A172 (cell line): ENCODE measurements at places on chromosomes 2 and 18. TPM values are rescaled to one million over a fixed set of nuclear protein-coding genes. Genes with fewer than 3 reads are reported as not detected.

The SERPINB11 gene
- total RNA-seq = not detected in 2 replicates

The BOK gene
- total RNA-seq = 0.07 and 0.60 TPM in 2 replicates

The CMPK2 gene
- total RNA-seq = 11.4 and 12.7 TPM in 2 replicates

- peak; percentile 35 for DNase-seq
Observed at GRCh38 chr2:37472959-37473358, 128.5 kb downstream of the QPCT start.

DNA sequence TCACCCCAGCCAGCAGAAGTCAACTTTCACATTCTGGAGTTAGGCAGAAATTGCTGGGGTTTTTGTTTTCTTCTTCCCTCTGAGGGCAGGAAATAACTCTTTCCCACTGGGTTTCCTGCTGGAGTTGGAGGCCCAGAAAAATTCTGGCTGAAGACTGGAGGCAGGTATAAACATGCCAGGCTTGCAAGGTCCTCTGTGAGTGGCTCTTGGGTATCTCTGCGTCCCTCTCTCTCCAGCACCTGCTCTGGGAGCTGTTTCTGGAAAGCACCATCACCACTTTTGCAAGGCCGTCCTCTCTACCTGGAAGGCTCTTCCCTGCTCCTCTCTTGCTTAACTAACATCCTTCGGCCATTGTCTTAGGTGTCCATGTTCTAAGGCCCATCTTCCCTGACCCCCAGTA, 91.0 kb downstream of the MCFD2 start:
- DNase-seq = no peak

GRCh38 chr2:9975805-9976447, 24.4 kb downstream of the GRHL1 start:
- DNase-seq = peak; percentile 97

- DNase-seq = no peak
Observed at GRCh38 chr2:144163592-144163991, 356.3 kb downstream of the ZEB2 start.

DNA sequence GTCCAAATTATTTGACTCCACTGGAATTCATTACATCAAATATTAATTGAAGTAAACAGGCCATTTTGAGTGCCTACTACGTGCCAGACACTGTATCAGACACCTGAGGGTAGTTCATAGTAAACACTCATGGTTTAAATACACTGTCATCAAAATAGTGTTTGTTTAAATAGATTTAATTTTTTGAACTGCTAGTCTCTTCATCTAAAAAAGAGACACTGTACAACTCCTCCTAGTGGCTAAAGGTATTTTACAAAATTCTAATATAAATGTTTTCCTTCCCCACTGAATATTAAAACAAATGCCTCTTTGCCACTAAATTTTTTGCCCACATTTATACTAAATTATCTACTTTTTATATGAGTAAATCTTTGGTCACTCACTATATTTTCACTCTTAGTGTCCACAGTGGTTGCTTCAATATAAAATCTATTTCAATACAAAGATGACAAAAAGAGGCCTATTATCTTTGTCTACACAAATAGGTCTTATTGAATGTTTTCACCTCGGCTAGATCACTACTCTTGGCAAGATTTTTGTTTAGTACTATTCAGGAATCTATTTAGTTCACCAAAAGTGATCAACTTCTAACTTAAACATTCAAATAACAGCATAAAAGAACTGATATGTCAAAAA, 122.1 kb downstream of the TMEM247 start:
- no peak for DNase-seq

GRCh38 chr2:196333397-196333796, 162.0 kb upstream of the STK17B start:
- no peak for DNase-seq

- DNase-seq = no peak
Observed at GRCh38 chr2:10132043-10132575, 9.6 kb downstream of the RRM2 start.

DNA sequence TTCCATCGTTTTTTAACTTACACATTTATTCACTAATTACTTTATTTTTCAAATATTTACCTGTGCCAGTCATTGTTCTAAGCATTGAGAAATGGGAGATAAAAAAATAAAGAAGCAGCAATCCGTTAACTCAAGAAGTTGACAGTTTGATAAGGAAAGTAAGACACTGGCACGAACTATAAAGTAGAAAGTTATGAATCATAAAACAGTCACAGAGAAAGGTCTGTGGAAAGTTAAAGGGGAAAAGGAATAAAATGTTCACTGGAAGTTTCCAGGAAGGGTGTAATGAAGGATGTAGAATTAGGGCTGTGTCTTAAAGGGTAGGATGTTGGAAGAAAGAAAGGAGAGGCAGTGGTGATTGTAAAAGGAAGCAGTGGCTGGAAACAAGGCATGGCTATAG, 118.9 kb downstream of the RDH14 start:
- DNase-seq = no peak
